ENCODE measurements at places on chromosomes 6 and 20.

DNA sequence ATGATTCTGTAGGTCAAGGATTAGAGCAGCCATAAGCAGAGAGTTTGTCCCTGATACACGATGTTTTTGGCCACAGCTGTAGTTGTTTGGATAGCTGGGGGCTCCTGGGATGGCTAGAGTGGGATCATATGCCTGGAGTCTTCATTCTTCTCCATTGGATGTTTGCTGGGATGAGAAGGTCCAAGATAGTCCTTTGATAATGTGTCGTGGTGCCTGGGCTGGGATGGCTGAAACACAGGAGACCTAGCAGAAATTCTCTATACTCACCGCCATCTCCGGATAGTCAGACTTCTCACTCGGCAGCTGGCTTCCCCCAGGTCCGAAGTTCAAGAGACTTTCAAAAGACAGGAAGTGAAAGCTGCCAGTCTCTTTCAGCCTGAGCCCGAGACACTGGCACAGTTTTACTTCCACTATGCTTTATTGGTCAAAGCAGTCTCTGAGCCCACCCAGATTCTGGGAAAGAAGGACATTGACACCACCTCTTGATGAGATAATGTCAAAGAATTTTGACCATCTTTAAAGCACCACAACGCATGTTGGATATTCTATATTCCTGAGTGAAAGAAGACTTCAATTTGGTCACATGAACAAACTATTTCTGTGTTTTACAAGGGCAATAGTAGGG is 16.0 kb downstream of the MARCKS start:
- DNase-seq, result no peak

GRCh38 chr6:2939315-2940009 is 31.9 kb downstream of the SERPINB6 start:
- no peak for DNase-seq

DNA sequence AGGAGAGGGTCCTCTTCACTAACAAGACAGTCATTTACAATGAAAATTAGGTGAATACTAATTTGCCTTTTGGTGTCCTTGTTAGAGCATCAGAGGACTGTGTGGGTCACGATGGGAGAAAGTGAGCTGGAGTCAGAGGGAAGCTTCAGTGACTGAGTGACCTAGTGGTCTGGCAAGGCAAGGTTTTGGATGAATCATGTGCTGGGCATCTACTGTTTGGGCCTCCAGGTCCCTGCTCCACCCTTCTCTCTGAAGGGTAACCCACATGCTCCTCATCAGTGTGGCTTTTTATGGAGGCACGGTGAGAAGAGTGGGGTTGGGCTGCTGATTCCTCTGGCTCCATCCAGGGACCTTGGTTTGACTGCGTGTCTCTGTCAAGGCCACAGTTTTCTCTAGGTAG is 60.5 kb upstream of the EXOC2 start:
- no peak for DNase-seq

- DNase-seq, result no peak
These were observed 228.8 kb downstream of the SYNDIG1 start for GRCh38 chr20:24698189-24698588.

- DNase-seq, result no peak
These were observed 16.4 kb downstream of the ABT1 start for GRCh38 chr6:26613201-26613600.

GRCh38 chr6:1580109-1580508 is 29.6 kb upstream of the FOXC1 start:
- no peak for DNase-seq

GRCh38 chr6:162379757-162380409 is 347.7 kb downstream of the PRKN start:
- DNase-seq, result no peak

GRCh38 chr20:15179381-15179780 is 842.0 kb upstream of the FLRT3 start:
- DNase-seq, result no peak

DNA sequence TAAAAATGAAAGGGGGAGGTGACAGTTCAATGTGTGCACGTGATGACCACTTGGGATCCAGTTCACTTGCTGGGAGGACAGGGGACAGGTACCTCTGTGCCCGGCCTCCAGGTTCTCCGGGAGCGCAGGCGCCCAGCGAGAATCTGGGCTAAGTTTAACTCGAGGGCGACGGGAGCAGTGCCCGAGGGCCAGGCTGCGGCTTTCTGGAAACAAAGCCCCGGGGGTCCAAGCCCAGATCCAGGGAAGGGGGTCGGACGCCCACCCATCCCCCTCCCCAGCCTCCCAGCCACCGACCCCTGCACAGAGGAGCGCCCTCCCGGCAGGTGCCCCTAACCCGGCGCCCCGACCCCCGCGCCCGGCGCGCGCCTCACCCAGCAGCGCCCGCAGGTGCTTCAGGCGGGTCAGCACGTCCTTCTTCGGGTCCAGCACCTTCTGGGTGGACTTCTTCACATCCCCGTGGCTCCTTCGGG is 405 bp downstream of the RALGAPA2 start:
- DNase-seq, result no peak

DNA sequence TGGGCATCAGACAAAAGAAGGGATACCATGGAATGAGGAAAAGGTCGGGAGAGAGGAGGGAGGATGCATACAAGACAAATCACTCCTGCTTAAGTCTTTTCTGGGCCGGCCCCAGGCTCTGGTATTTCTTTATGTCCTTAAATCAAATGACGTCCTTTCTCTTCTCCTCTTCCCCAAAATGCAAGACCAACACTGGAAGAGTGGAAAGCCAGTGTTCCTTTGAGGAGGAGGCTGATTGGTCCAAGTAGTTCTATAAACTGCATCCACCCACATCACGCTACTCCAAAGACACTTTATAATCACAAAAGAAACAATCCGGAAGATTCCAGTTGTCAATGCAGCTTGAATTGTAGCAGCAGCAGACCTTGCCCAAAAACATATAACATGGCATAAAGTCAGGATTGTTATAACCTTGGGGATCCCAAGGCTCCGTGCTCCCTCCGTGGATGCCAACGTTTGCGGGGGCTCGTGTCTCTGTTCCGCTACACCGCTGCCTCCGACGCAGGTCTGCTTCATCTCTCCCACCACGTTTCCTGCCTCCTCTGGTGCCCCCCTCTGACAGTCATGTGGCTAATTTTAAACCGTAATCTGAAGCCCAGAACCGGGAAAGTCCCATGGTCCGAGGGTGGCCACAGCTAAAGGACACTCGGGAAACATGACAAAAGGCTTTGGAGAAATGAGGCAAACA is 47.1 kb downstream of the MCUR1 start:
- peak; percentile 20 for DNase-seq

DNA sequence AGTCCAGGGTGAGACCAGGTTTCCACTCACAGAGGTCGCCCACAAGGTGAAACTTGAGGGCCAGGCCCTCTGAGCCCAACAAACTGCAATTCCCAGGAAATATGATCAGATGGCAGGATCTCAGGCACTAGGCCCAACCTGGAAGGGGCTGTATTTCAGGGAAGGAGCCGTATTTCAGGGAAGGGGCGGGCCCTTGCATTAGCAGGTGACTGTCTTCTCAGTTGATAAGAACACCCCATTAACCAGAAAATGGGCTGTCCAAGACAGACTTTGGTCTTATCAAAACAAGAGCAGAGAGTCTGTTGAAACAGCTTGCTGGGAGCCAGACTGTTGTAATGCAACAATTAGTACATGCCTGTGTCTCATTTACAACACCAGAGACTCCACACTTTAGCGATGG is 10.9 kb upstream of the BNIP5 start:
- DNase-seq, result no peak

DNA sequence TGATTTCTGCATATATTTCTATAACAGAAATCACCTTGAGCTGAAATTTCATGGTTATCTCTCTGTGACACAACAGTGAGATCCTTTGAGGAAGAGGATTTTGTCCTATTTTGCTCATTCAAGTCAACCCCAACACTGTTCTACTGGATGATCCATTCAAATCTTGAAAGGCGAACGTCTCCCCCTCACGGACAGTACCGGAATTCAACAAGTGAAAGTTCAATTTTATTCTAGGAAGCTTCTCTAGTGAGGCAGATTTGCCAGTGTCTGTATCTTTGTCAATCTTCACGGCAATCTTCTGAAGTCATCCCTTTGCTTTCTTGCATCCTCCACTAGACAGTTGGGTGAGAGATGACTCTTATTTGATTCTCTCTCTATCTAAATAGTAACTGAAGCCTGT is 91.7 kb upstream of the PDE7B start:
- DNase-seq, result no peak

- DNase-seq, result no peak
These were observed 34.6 kb downstream of the CDH22 start for GRCh38 chr20:46273717-46274116.

DNA sequence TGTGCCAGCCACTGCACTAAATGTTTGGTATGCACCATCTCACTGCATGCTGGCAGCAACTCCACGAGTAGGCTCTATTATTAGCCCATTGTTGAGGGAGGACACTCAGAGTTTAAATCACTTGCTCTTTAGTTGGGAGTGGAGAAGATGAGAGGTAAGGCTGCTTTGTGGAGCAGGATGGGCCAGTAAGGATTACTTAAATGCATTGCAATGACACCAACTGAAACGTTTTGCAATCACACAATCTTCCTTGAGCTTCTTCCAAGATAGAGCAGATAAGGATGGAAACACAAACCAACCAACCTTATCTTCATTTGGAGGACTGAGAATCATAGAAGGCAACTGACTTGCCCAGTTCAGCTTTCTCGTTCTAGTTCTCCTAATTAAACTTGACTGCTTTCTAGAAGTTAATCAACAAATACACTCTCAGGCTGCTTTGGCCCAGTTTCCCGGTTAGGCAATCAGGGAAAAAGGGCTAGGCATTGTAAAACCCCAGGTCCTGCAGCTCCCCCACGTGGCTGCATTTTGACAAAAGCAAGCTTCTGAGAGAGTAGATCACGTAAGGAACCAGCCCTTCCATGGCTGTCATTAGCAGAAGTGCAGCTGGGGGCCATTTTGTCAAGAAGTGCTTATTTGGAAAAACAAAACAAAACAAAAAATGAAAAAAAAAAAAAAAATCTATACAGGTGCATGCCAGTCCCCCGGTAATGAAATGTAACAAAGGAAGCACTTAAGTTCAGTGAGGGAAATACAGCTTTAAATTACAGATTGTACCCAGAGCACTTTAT is 130.6 kb downstream of the BCAS1 start:
- peak; percentile 56 for DNase-seq

- no peak for DNase-seq
These were observed 275.1 kb downstream of the GRIK2 start for GRCh38 chr6:101668496-101669030.

- DNase-seq, result no peak
These were observed 315.5 kb downstream of the GMDS start for GRCh38 chr6:1929931-1930330.

DNA sequence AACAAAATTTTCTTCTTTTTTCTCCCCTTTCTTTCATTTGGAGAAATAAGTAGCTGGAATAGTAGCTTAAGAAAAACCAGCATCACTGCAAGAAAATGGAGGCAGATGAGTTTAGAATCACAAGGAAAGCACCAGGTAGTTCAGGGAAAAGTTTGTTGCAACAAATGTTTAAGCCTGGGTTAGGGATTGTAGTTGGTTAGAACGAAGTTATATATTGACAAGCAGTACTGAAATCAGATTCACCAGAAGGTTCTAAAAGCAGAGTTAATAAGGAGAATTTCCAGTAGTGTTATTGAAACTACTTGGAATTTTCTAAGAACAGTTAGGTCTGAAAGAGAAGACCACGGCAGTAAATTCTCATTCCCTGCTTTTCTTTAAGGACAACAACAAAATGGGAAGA is 70.2 kb downstream of the BMP2 start:
- no peak for DNase-seq

DNA sequence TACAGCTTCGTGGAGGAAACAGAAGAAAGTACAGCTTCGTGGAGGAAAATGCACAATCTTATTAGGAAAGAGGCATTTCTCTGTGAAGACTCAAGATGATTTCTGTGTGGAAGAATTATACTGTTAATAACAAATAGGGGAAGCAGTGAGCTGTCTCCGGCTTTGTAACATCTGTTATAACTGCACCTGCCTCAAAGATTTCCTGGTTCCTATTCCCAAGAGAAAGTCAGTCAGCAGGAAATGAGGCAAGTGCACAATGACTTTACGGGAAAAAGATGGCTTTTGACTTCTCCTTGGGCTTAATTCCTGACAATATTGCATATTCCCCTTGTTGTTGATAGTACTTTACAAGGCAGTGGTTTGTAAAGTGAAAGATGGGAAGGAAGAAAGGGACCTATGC is 538.5 kb downstream of the BMP2 start:
- DNase-seq, result no peak

- DNase-seq, result no peak
These were observed 1.7 kb downstream of the ZUP1 start for GRCh38 chr6:116666869-116667268.

- DNase-seq, result no peak
These were observed 209.5 kb downstream of the FNDC1 start for GRCh38 chr6:159378411-159379328.

- DNase-seq, result no peak
These were observed 19.2 kb downstream of the FKBP5 start for GRCh38 chr6:35669451-35670045.

GRCh38 chr20:45354423-45355208 is 6.4 kb upstream of the SDC4 start:
- DNase-seq, result no peak

DNA sequence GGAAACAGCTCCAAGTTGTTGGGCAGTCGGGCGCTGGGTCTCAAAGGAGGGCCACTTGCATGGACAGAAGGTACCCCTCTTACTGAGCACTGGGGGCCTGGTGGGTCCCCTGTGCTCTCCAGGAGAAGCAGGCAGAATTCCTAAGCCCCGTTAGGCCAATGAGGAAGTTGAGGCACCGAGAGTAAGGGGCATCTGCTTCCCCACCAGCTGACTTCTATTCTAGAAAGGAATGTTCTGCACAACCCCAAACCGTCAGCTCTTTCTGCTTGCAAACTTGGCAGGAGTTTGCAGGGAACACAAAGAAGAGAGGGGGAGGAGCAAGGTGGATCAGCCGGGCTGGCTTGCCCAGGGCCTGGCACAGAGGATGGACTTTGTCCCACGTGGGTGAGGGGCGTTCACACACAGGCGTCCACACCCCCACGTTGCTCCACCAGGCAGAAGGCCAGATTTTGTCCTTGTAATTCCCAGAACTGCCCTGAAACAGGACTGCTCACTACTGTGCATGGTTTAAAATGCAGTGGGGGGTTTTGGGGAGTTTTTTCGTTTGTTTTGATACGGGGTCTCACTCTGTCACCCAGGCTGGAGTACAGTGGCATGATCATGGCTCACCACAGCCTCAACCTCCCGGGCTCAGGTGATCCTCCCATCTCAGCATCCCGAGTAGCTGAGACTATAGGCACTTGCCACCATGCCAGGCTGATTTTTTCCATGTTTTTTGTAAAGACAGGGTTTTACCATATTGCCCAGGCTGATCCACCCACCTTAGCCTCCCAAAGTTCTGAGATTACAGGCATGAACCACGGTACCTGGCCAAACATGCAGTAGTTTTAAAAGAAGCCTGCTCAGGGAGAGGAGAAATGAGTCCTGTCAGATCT is 93.3 kb downstream of the SNX5 start:
- no peak for DNase-seq
